ENCODE measurements at places on chromosomes 12 and 14.

DNA sequence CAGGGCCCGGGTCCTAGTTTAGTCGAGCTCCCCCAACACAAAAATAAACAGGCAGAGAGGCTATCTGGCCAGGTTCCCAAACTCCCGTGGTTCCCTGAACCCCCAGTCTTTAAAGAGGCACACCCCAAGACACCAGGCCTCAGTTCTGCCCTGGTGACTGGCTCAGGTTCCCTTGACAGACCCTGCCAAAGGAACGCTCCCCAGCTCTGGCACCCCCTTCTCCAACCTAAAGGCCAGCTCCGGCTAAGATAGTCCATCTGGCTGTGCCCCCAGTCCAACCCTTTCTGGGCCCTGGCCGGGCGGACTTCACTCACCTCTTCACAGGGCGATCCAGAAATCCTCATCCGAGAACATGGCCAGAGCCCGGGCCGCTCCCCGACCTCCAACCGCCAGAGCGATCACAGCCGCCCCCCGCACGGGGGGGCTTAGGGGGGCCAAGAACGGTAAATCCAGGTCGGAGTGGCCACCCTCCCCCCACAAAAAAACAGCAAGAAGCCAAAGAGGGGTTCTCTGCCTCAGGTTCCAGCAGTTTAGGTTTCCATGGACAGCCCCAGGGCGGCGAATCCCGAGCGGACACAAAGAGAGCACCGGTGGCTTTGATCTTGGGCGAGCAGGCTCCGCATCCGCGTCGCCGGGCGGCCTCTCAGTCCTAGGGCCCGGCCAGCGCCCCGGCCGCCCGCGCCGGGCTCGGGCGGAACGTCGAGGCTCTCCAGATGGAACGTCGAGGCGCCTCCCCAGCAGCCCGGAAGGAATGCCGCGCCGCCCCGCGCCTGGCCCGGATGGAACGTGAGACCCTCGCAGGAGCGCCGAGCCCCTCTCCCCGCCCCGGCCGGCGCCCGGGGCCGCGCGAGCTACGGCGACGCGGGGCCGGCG, 1.1 kb downstream of the KMT2D start:
- peak; percentile 39 for DNase-seq

- no peak for DNase-seq
Observed at GRCh38 chr12:13697973-13698372, 283.4 kb downstream of the GRIN2B start.

GRCh38 chr12:27585739-27586265, 61.8 kb downstream of the PPFIBP1 start:
- no peak for DNase-seq

GRCh38 chr12:17588968-17589367, 501.0 kb downstream of the RERGL start:
- no peak for DNase-seq

DNA sequence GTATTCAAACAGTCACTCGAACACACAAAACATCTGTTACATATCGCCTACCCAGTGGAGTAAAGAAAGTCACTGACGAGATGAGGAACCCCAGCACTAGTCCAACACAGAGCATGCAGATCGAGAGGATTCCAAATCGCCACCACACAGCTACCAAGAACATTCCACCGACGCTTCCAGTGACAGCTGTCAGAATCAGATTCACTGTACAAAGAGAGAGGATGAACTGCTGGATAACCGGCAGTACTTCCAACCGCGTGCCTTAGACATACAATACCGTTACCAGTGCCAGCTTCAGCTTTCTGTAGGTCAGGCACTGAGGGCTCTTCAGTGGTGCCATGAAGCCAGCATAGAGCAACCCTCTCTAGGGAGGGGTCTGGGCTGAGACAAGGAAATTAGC, 34.5 kb downstream of the TM7SF3 start:
- no peak for DNase-seq

DNA sequence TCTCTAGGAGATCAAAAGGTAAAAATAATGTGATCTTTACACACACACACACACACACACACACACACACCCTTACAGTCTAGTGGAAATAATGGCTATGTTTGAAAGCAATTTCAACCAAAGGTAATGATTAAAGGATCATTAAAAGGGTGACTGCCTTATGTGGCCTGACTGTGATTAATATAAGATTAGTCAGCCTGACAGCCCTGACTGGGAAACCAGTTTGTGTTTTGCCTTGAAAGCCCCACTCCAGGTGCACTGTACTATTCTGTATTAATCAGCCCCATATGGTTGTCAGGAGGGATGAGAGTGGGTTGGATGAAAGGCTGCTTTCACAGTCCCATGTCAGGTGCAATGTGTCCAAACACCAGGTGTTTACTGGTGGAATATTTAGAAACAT, 10.5 kb downstream of the RASSF9 start:
- DNase-seq, result no peak

DNA sequence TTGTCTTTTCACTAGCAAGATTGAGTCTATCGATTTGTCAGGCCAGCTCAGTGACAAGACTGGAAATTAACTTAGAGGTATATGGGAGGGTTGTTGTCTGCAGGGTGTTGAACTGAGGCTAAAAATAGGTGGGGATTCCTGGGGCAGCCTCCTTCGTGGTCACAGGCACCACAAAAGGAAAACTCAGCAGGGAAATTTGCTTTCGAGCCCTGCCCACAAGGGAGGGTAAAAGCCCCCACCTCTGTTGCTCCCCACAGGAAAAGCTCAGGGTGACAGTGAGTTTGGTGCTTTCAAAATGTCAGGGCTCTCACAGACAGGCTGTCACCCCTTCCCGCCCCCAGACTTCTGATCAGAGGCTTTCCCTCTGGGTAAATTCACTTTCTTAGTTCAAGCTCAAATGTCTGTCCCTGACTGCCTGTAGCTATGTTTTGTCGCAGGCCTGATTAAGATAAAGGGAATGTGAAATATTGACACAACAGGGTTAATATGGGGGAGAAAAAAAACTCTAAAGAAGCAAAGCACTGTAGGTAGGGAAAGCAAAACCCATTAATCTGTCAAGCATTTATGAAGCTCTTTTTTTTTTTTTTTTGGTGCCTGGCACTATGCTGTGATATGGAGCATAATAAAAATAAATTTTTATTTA, 11.7 kb upstream of the NFKBIA start:
- peak; percentile 59 for DNase-seq

- DNase-seq, result no peak
Observed at GRCh38 chr12:124264879-124265278, 30.0 kb upstream of the RFLNA start.

- no peak for DNase-seq
Observed at GRCh38 chr12:105888696-105889095, 250.1 kb downstream of the NUAK1 start.

- DNase-seq, result no peak
Observed at GRCh38 chr12:108649669-108650068, 16.0 kb upstream of the SELPLG start.

- DNase-seq, result no peak
Observed at GRCh38 chr14:85501751-85502150, 28.2 kb upstream of the FLRT2 start.

DNA sequence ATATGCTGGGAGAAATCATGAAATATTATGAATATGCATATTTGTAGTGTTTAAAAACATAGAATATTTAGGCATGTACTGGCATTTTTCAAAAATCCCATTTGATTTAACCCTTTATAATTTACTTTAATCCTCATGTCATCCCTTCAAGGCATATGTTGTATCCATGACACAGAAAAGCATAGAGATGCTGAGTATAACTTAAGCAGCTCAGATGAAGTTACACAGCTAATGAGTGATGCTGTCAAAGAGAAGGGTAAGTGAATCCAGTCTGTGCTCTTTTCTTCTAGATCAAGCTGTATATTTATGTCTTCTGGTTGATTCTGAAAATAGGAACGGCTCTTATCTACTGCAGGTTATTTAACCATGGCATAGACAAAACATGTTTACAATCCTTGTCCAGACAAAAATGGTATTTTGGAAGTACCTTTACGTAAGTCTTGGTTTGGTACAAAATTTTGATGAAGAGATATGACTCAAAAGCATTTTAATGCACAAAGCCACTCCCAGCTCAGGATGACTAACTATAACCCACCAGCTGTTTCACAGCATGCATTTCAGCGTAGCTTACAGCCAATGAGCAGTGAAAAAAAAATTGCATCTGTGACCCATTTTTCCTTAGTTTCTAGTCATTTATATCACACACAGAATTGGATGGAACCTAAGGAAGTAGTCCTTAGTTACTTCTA, 201.7 kb downstream of the STXBP6 start:
- DNase-seq, result no peak

DNA sequence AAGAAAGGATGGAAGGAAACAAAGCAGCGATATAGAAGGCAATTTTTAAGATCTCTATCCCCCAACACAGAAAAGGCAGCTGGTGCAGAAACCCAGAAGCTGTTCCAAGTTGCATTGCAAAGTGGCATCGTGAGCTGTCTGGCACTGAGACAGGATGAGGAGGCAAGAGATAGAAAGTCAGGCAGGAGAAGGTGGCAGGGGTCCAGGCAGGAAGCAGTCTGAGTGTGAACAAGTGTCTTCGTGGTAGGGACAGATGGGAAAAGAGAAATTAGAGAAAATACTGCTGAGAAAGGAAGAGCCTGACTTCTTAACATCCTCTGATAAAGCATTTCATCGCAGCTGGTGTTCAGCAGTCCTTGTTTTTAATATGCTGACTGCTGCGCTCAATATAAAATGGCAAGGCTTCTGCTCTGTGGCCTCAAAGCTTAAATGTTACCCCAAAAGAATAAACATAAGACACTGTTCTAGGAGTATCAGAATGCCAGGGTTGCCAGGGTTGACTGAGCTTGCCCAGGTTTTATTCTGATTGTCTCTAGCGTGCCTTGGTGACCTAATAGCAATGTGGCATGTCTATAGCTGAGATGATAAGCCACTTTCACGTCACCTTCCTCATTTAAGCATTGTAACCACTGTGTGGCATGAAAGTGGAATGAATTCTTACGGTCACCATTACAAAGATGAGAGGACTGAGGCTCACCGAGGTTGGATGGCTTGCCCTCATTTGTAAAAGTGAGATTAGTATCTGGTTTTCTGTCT, 397.6 kb downstream of the NUAK1 start:
- DNase-seq, result no peak

- peak; percentile 62 for DNase-seq
Observed at GRCh38 chr12:51395283-51396230, 4.4 kb upstream of the GALNT6 start.

- DNase-seq, result no peak
Observed at GRCh38 chr12:130708648-130709047, 7.5 kb downstream of the RIMBP2 start.

GRCh38 chr12:130743606-130744005, 27.5 kb upstream of the RIMBP2 start:
- DNase-seq, result no peak

DNA sequence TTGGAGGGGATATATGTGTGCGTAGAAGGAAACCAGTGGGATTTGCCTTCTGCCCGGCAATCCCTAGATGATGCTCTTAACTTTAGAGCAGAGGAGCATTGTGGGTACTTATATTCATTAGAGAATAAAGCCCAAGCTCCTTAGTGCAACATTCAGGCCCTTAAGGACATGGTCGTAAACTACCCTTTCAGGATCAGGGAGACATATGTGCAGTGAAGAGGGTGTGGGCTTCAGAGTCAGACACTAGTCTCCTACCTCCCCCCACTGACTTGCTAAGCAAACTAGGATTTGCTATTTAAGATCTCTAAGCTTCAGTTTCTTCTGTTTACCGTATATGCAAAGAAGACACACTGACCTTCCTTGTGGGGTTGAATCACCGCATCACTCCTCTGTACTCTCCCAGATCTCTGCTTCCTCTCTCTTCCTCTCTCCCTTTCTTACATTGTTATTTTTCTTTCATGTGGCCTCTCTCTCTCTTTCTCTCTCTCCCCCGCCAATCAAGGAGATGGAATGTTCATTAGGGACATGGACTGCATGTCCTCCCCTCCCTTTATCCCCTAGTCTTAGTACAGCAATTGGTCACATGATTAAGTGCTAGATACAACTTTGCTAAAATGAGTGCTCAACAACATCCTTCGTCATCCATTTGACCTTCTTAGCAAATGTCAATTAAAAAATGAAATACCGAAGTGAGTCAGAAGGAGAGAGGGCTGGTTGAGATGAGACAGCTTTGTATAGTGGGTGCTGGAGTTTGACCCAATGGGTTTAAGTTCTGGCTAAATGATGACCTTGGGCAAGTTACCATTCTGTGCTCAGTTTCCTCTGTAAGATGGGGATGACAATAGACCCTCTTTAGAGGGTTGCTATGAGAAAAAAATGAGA, 91.7 kb downstream of the TMX1 start:
- DNase-seq, result no peak

DNA sequence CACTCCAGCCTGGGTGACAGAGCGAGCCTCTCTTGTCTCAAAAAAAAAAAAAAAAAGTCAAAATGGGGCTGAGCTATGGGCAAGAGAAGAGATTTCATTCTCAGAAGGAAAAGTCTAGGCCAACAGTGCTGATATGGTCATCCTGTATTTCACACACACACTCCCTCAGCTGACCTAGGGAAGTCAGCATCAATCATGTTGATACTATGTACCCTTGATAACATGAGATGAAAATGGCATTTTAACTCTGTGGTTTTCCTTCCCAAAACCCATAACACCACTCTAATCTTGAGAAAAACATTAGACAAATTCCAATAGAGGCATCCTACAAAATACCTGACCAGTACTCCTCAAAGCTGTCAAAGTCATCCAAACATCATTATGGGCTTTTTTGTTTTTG, 2.3 kb upstream of the NEMP1 start:
- DNase-seq, result no peak
